ENCODE measurements at places on chromosomes 3 and 15.

DNA sequence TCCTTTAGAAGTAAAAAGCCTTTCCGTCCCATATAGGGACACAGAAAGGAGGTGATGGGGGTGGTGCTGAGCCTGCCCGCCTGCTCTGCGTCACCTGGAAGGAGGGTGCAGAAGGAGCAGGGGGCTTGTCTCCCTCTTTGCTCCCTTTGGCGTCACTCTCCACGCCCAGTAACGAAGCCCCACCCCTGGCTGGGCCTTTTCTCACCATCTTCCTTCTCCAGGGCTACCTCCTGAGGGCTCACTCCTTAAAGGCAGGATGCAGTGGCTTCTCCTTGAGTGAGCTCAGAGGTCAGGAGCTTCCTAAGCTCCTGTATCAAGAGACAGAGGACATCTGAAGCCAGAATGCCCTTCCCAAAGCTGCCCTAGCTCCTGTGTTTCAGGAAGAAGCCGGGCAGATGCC lies 31.5 kb downstream of the SLCO3A1 start:
- DNase-seq: no peak

GRCh38 chr3:73326396-73326795 lies 264.9 kb downstream of the EBLN2 start:
- no peak for DNase-seq

DNA sequence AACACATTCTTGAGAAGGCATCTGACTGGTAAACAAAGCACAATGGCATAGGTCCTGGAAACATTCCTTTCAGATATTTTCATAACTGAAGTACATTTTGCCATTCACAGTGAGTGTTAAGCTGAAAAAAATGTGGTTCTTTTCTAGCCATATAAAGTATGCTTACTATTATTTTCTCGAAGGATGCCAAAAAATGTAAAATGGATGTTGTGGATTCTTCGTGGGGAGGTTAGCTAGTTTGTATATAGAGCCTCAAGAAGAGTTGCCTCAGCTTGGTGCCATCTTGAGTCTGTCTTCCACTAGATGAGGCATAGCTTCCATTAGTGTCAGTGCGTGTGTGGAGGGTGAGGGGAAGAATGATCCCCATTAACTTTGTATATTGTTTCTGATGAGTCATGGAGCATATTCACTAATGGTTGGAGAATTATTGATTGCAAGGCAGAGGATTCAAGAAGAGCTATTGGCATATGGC lies 4.1 kb downstream of the MBNL1 start:
- no peak for DNase-seq

- no peak for DNase-seq
Measured at GRCh38 chr3:53234841-53235232, 21.0 kb downstream of the TKT start.

DNA sequence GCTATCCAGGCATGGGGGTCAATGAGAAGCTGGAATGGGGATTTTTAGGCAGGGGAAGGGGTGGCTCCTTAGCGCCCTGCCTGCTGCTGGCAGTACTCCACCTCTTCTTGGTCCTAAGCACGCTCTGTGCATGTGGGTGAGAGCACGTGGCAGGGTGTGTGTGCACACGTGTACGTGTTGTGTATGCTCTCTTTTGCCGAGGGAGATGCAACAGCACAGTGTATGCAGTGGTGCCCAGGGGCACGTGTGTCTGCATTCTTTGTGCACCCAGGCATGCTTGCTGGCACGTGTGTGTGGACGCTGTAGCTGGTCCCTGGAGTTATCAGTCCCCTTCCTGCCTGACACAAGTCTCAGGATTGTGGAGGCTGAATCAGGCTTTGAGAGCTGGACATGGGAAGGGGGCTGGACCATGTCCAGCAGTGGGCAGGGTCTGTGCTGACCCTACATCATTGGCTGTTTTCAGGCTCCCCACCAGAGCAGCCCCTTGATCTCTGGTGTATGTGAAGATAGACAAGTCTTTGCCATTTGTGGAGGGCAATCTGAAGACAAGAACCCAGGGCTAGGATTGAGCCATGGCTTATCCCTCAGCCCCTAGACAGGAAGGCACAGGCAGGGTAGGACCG lies 1.9 kb upstream of the CAMKV start:
- no peak for DNase-seq
